ENCODE measurements at places on chromosomes 16 and 17. TPM values are rescaled to one million over a fixed set of nuclear protein-coding genes. Genes with fewer than 3 reads are reported as not detected.

- DNase-seq, result peak; percentile 66
Observed at GRCh38 chr17:81396722-81397313, 1.6 kb downstream of the BAHCC1 start.

DNA sequence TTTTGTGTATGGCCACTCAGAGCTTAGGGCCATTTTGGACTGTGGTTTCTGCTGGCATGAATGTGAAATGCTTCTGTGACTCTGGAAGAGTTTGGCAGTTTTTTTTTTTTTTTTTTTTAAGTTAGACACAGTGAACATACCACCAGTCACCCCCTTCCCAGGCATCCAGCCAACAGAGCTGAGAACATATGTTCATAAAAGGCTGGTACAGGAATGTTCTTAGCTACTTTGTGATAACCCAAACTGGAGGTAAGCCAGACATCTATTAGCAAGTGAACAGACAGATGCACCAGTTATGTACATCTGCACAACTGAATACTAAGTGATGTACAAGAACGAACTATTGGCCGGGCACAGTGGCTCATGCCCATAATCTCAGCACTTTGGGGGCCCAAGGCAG is 92.7 kb downstream of the ABCC1 start:
- DNase-seq, result peak; percentile 37

GRCh38 chr16:27436921-27437650 is 35.1 kb downstream of the IL21R start:
- DNase-seq, result no peak

DNA sequence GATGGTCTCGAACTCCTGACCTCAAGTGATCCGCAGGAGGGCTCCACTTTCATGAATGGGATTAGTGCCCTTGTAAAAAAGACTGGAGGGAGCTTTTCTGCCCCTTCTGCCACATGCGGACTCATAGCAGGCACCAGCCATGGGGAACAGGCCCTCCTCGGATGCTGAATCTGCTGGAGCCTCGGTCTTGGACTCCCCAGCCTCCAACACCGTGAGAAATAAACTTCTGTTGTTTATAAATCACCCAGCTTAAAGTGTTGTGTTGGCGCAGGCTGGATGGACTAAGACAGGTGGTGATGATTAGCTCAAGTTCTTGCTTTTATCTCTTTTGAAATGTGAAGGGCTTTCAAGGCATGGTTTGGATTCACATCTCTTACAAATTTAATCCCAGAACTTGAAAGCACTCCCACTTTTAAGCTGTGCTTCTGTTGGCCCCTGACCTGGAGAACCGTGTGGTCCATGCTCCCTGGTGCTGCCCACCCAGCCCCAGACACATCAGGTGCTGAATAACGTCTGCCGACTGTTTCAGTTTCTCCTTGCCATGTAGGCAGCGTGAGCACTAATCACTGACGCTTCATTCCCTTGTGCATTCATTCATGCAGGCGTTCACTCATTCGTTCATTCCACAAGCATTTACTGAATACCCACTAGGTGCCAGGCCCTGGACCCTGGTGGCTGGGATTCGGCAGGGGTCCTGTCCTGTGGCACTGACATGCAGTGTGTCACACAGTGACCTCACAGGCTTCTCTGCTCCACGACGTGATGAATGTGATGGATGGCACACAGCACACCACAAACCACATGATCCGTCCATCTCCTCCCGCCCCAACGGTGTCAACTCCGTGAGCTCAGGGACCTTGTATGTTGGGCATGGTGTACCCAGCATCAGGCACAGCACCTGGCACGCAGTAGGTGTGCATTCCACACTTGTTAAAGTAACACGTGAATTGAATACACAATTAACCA is 8.9 kb downstream of the CIBAR2 start:
- no peak for DNase-seq

DNA sequence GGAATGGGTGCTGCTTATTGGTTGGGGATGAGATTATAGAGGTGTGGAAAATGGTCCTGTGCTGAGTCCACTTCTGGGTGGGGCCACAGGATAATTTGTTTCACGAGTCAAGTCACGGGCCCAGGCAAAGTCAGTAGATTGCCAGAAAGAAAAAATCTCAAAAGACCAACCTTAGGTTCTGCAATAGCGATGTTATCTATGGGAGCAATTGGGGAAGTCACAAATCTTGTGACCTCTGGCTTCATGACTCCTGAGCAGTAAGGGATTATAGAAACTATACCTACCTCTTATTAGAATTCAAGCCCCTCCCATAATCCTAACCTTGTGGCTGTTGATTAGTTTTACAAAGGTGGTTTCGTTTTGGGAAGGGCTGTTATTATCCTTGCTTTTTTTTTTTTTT is 31.4 kb downstream of the WWP2 start:
- DNase-seq, result no peak

GRCh38 chr16:9885467-9885866 is 296.8 kb downstream of the GRIN2A start:
- DNase-seq, result no peak

GRCh38 chr17:5365831-5366230 is 53.6 kb downstream of the NUP88 start:
- no peak for DNase-seq

- DNase-seq, result no peak
Observed at GRCh38 chr17:74924250-74924948, at the start of gene OTOP2. Gene OTOP2, plus strand, starts transcription at chr17:74924273. Its CDS starts 360 bp downstream, at chr17:74924633.

GDPD3 gene
- 1.1 TPM for polyA plus RNA-seq

HS3ST6 gene
- not detected for polyA plus RNA-seq

- DNase-seq, result peak; percentile 39
Observed at GRCh38 chr17:48016112-48016511, 21.5 kb downstream of the COPZ2 start.

DNA sequence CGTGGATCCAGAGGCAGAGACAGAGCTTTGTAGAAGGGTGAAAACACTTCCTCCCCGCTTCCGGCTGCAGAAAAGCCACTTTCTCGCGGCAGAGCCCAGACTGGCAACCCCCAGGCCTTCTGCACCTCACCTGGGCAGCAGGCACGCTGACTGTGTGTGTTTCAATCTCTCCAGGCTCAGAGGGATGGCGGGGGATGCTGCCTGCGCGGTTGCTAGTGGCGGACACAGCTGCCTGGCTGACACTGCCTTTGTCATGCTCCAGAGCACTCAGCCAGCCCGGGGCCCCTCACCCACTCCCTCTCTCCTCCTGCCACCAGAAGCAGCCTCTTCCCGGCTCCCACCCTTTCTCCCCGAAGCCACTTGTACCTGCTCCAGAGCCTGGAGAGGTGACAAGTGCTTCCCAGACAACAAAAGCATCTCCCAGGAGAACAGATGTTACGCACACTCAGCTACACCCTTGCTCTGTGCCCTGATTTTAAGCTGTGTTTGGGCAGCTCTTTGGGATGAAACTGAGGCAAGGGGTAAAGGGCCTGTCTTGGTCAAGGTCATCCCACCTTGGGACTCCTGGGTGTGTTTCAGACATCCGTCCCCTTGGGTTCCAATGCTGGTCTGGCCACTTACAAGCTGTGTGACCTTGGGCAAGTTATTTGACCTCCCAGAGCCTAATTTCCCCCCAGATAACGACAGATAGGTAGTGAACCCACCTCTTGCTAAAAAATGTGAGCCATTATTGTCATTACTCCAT is 9.2 kb upstream of the GLIS2 start:
- DNase-seq, result no peak

GRCh38 chr17:5526821-5527598 is 40.6 kb downstream of the MIS12 start:
- peak; percentile 97 for DNase-seq

DNA sequence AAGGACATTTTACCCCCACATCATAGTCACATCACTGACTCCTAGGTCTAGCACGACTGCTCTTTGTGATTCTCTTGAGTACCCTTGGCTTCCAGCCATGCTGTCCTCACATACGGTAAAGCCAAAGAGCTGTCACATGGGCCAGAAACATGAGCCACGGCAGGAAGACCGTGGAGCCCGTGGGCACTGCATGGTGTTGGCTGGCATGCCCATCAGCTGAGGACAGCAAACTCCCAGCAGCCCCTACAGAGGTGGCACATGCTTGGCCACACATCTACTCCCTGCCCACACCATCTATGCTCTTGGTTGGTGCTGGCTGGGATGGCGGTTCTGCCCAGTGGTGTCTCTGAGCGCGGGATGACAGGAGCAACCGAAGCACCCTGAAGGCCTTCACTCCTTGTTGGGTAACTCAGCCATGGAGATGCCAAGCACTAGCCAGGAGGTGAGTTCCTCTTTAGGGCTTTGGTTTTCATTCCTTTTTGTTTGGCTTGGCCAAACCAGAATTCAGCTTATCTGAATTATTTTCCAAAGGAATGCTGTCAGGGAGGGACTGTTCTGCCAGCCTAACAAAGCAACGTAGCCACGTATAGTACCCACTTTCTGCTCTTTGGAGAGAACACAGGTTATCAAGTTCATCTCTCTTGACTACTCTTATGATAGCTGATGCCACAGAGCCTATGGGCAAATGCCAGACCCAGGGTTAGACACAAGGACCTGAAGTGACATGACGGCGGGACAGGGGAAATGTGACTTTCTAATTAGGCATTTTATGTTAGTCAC is 10.0 kb downstream of the TNFAIP1 start:
- no peak for DNase-seq

TBC1D3H gene
- not detected for polyA plus RNA-seq

DNA sequence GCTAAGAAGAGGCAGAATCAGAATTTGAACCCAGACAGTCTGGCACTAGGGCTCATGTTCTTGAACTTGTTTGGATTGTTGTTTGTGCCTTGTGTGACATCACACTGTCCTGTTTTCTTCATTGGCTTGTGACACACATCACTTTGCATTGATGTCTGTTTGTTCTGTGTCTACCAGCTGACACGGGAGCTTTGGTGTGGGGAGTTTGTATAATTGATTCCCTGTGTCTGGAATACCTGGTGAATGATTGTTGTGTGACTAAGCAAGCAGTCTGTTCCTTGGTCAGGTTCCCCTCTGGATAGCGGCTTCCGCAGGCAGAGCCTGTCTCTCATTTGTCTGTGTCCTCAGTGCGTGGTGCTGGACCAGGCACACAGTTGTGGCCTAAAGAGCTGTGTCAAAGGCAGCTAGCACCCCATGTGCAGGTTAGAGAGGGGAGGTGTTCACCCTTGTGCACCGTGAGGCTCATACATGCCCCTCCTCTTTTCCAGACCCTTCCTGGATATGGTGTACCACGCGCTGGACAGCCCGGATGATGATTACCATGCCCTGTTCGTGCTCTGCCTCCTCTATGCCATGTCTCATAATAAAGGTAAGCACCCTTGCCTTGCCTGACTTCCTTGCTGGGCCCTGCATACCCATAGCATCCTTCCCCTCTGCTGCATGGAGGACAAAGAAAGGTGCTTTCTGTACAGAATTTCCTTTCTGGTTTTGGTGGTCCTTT is 80.1 kb downstream of the CLEC16A start:
- no peak for DNase-seq

GRCh38 chr17:61904094-61904710 is 23.6 kb downstream of the INTS2 start:
- no peak for DNase-seq

KRTAP2-2 gene
- 0.74 TPM for polyA plus RNA-seq

DNA sequence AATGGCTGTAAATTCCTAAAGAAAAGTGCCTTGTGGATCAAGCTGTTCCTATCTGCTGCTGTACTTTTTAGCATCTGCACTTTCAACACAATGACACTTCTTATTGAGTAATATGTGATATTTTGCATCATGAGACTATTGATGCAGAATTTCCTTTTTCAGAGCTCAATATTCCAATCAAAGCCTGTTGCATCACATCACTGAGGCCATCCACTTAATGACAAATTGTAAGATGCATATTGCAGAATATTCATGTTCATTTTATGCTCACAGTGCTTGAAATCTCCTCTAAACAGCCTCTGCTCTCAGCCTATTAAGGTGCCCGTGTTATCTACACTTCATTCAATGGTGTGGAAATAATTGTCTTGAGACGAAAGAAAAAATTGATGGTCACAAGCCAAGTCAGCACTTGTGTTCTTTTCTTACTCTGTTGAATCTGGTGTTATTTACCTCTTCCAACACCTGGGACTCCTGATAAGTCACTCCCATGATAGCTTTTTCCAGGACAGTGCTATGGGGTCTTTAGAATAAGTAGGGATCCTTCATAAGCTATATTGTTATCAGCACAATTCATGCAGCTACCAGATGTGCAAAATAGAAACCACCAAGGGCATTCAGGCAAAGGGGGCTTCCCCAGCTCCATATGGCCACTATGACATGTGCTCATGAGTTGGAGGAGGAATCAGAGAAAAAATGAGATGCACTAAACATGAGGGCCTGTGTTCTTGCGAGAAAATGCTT is 9.3 kb upstream of the SKAP1 start:
- no peak for DNase-seq

GRCh38 chr17:34827008-34827407 is 134.3 kb downstream of the CCT6B start:
- no peak for DNase-seq

DNA sequence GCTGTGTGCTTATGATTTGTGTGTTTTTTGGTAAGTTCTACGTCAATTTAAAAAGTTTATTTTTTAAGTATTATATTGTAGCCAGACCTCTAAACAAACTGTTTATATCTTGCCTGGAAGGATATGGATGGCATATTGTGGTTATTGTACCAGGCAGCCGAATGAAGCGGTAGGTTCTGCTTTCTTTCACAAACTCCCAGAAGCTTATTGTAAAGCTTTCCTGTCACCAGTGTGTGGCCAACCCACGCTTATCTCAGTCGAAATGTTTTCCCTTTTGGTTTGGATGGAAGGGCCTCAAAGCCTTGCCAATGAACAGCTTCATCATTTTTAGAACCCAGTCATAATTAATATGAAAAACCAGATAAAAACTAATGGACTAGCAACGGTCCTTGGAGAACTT is 53.1 kb downstream of the CYB5B start:
- DNase-seq, result peak; percentile 17

CCL1 gene
- polyA plus RNA-seq, result not detected

GRCh38 chr16:66277311-66278070 is 89.0 kb upstream of the CDH5 start:
- no peak for DNase-seq

DNA sequence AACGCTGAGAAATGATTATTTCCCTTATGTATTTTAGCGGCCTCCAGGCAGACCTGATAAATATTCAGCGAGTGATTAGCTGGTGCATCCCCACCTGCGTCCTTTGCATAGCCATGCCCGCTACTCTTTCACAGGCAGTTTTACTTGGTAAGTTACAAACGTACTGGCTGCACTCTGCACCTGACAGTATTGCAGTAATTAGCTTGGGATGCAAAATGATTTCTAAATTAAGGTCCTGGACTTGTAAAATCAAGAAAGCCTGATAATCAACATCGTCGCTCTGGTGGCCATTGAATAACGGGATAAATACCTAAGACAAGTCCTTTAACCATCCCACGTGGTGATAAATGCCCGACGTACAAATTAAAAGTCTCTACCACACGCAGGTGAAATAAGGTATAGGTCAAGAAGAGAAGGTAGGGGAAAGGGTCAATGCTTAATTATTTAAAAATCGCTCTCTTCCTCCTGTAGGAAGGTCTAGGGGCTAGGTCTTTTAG is 998 bp upstream of the PRKCA start:
- no peak for DNase-seq

DNA sequence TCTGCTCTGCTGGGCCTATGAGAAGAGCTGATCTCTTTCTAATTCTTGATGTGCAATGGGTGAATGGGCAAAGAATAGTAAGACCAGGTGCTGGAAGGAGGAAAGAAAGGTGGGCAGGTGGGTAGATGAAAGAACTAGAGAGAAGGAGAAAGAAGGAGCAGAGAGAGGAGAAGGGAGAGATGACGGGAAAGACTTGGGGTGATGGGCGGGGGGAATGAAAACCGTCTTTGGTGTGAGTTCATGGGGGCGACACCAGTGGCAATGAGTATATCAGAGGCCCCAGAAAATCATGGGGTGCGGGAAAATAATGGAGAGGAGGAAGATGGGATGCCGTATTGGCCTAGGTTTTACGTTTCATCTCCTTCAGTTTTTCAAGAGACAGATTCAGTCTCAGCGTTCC is 128.8 kb upstream of the PLCG2 start:
- no peak for DNase-seq

TMEM100 gene
- not detected for polyA plus RNA-seq

AARS1 gene
- 130 TPM for polyA plus RNA-seq

EVPL gene
- not detected for polyA plus RNA-seq

All from GM23248 (cell line).